ENCODE measurements at places on chromosomes 13 and 19.
A peak's percentile ranks its signal among the peaks of the same experiment; 100 is the strongest.

GRCh38 chr19:9078651-9079050 is 8.2 kb upstream of the OR1M1 start:
- DNase-seq: peak; percentile 15

DNA sequence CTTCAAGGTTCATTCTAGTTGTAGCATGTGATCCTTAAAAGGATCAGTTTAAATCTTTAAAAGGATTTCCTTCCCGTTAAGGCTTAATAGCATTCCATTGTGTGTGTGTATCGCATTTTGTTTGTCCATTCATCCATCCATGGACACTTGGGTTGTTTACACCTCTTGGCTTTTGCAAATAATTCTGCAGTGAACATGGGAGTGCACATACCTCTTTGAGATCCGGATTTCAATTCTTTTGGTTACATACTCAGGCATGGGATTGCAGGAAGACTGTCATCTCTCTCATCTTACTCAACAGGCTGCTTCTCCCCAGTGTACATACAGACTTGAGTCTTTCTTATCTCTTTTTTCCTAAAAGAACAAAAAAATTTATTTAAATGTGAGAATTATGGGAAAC is 1.2 kb downstream of the RNF113B start:
- DNase-seq: no peak

GRCh38 chr13:23044906-23045305 is 135.9 kb upstream of the SGCG start:
- no peak for DNase-seq

DNA sequence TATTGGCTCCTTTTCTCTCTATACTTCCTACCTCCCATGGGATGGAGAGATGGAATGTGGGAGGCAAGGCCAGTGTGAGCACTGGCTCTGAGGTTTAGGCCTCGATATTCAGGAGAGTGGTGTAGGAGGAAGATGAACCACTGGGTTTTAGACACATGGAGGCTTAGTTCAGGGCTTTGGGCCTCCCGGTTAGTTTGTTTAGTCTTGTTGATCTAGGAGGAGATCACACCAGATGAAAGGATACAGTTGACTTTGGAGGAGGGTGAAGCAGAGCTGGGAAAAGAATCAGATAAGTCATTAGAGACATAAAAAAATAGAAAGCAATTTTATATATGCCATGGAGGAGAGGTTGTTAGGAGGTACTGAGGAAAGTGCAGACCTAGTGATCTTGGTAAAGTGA is 30.9 kb downstream of the RNASEH2B start:
- no peak for DNase-seq

DNA sequence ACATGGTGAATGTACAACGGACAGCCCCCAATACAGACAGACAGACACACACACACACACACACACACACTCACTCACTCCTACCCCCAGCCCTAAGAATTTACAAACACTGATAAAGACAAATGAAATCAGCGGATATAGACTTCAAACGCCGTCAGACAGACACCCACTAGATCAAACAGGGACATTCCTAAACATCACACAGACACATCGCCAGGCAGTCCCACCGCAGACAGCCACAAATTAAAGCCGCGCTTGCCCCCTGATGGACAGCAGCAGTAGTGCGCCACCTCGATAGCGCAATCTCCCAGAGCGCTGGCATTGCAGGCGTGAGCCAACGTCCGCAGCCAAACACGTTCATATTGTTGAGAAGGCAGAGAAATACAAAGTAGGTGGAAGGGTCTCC is 24.7 kb upstream of the ADGRE1 start:
- peak; percentile 95 for DNase-seq

DNA sequence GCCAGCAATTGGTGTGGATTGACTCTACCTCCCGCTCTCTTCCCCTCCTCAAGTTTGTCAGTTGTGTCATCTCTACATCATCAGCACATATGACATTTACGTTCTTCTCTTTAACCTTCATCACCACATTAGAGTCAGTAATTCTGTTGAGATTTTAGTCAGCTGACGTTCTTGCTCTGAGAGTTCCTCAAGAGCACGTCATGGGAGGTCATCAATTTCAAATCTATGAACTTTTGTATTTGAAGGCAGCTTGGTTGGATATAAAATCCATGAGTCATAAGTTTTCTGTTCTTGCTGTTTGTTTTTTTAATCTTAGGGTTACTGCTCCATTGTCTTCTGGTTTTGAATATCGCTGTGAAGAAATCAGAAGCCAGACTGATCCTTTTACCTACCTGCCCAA is 21.8 kb upstream of the ARGLU1 start:
- no peak for DNase-seq

DNA sequence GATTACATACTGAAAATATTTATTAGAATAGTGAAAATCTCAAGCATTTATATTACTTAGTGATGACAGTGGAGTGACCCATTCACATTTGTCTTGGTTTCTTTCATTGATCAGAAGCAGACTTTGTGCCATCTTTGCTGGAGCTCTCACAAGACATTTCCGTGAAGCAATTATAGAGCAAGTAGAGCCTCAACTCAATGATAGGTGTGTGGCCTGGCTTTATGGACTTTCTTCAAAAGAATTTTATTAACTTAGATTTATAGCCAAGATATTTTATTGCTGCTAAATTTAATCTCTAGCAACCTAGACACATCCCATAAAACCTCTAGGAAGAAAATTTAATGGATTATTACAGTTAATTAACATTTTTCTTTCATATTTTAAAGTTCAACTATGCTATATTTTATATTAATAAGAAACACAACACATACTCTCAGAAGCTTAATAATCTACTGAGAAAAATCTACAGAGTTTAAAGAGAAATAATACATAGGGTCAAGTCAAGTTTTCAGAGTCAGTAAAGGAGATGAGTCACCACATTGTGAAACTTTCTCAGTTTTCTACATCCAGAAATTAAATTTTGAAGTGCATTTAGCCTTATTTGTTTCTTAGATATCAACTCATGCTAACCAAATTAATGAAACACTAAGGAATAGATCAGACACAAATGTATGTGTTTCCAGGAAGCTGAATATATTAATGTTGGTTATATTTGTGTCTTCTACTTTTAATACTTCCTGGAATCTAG is 160.5 kb downstream of the LACC1 start:
- no peak for DNase-seq

- peak; percentile 71 for DNase-seq
Observed at GRCh38 chr13:32600890-32601289, 14.6 kb downstream of the PDS5B start.

DNA sequence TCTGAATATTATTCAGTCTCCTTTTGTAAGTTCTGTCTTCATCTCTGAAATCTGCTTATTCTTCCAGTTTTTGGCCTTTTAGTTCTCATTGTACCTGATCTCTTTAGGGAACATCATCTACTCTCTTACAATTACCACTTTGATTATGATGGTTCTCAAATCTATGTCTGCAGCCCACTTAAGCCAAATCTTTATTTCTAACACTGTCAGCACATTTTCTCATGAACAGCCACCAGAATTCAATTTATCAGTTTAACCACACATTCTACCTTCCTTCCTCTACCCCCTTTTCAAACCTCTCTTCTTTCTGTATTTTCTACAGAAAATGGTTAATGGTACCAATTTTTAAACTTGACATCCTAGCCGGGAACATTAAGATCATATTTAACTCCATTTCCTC is 175.3 kb downstream of the FGF14 start:
- no peak for DNase-seq

DNA sequence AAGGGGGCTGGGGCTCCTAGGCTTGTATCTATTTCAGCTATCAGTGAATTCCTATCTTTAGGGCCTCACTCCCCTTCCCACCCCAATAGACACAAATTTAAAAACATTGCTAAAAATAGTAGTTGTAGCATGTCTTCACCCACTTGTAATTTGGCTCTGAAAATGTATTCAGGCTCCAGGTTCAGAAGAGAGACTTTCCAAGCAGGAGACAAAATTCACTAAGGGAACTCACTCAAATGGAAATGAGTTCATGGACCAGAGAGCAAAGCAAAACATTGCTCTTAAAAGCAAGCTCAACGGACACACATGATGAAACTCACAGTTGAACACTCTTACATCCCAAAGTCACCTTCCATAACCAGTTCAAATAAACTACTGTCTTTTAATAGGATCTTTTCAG is 36.8 kb downstream of the PHF11 start:
- no peak for DNase-seq

DNA sequence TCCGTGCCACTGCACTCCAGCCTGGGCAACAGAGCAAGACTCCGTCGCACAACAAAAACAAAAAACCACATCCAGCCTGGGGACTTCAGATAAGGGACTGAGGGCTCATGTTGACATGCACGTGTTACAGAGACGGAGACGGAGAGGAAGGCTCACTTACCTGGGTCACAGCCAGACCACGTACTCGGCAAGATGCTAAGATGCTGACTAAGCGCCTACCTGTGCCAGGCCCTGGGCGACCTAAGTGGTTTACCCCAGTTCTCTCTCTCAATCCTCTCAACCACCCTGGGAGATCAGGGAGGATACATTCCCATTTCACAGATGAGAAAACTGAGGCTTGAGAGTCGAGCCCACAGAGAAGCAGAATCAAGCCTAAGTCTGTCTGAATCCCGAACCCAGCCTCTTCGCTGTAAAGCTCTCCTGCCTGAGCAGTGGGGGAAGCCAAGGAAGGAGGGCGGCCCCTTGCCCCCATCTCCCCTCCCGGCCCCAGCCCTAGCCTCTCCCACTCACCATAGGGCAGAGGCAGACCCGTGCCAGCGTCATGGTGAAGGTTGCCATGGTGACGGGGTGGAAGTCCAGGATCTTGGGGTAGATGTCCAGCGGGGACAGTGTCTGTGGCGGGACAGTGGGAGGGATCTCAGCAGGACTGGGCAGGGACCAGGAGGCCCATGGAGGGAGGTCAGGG is 13.5 kb downstream of the ERCC2 start:
- peak; percentile 77 for DNase-seq

- no peak for DNase-seq
Observed at GRCh38 chr13:21006141-21007005, 55.0 kb downstream of the LATS2 start.

GRCh38 chr19:49853852-49854377 is 3.0 kb downstream of the PTOV1 start:
- DNase-seq: no peak

GRCh38 chr19:48760504-48761205 is 5.3 kb downstream of the FGF21 start:
- DNase-seq: no peak

- peak; percentile 85 for DNase-seq
Observed at GRCh38 chr19:6126335-6126974, 9.0 kb upstream of the ACSBG2 start.

GRCh38 chr19:48970923-48971395 is 5.8 kb downstream of the FTL start:
- DNase-seq: peak; percentile 95

DNA sequence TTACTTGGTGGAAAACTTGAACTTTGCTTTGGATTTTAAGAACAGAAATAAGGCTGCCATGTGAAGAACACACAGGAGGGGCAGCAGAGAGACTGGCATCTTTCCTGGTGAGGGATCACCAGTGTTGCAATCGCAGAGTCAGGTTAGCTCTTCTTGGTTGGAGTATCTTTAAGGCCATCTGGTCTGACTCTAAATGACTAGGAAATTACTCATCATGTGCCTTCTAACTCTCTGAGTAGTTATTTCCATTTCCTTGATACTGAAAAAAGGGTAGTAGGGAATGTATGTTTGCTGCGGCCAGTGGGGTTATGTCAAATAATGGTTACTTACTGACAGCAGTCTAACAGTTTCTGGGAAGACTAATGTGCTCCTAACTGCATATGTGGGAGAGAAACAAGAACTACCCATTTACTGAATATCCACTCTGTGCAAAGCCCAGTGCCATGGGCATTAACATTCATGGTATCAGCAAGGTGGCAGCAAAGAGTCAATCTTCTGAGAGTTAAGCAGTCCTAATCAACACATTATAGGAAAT is 122.1 kb downstream of the COG6 start:
- DNase-seq: peak; percentile 61

- no peak for DNase-seq
Observed at GRCh38 chr13:30830638-30830965, 75.5 kb upstream of the MEDAG start.

DNA sequence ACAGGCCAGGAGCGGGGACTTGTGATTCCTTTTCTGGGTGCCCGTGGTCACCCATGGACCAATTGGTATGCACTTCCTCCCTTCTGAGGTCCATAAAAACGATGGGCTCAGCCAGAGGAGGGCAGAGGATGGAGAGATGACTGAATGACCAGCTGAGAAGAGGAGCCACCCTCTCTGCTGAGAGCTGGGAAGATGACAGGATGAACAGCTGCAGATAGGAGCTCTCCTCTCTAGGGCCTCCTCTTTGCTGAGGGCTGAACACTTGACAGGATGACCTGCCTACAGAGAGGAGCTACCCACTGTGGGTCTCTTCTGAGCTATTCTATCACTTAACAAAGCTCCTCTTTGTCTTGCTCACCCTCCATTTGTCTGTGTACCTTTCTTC is 4.1 kb downstream of the IGFL4 start:
- DNase-seq: no peak

GRCh38 chr13:93268327-93269028 is 41.9 kb downstream of the GPC6 start:
- no peak for DNase-seq

DNA sequence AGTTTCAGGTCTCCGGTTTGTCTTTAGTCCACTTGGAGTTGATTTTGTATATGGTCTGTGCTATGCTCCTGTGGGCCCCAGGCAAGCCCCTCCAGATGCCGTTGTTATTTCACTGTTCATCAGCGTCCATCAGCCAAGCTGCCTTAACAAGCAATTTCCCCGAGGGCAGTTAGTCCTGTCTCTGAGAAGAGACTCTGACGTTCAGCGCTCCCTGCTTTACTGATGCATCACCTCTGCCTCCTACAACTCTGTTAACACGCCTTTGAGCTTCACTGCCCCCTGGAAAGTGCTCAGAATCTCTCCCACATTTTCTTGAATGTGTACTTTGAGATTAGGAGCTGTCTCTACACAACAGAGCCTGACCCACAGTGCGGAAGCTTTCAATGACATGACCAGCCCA is 41.8 kb upstream of the UBAC2 start:
- DNase-seq: no peak

DNA sequence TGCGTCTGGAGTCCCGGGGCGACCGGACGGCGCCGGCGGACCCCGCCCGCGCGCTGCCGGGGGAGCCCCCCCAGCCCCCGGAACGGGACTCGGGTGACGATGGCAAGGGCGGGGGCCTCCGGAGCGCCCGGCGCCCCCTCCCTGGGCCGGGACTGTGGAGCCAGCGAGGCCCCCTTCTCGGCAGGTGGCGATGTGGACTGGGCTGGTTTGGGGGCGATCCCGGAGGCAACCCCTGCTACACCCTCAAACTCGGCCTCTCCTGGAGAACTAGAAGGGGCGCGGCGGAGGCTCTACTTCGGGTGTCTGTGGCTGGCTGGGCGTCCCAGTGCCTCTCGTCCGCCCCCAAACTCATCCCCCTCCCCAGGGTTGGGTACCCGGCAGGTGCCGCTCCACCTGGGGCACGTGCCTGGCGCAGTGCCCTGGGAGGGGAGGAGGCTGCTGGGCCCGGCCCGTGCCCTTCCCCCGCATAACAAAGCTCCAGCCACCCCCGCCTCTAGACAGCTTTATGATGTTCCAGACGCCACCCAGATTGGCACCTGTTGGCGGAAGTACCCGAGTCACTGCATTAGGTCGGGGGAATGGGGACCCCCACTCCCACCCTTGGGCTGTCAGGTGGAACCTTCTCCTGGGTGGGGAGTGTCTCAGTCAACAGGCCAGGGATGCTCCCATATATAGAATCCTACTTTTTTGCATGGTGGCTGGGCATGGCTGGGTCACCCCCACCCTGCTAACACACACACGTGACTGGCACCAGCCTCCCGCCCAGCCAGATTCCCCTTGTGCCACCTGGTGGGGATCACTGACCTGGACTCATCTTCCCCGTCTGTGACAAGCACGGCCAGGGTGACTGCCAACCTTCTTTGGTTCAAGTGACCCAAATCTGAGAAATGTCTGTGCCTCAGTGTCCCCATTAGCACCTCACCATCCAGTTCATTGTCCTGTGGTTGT is 722 bp downstream of the PKN1 start:
- DNase-seq: peak; percentile 41
